Activated CD8-positive, alpha-beta memory T cell treated with anti-CD3 and anti-CD28 coated beads for 48 hours (primary cell): ENCODE measurements at places on chromosomes 5 and 9.

- DNase-seq, result no peak
These were observed 28.0 kb downstream of the DNAI1 start for GRCh38 chr9:34486572-34486971.

- DNase-seq, result no peak
These were observed 233.3 kb downstream of the PCSK1 start for GRCh38 chr5:96199713-96200183.

DNA sequence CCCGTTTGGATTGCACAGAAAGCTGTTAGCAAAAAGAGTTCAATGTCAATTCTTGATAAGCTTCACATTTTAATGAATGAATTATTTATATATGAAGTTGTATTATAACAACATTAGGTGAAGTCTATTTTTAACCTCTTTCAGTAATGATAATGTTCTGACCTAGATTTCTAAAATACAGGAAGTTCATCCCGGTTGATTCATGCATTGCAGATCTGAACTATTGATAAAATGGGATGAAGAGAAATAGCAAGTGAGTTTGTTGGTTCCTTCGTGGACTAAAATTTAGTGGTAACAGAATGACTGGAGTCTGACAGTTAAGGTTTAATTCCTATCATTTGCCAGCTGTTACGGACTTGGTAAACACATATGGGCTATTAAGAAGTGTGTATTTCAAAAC is 180.5 kb downstream of the PCSK1 start:
- DNase-seq, result no peak

DNA sequence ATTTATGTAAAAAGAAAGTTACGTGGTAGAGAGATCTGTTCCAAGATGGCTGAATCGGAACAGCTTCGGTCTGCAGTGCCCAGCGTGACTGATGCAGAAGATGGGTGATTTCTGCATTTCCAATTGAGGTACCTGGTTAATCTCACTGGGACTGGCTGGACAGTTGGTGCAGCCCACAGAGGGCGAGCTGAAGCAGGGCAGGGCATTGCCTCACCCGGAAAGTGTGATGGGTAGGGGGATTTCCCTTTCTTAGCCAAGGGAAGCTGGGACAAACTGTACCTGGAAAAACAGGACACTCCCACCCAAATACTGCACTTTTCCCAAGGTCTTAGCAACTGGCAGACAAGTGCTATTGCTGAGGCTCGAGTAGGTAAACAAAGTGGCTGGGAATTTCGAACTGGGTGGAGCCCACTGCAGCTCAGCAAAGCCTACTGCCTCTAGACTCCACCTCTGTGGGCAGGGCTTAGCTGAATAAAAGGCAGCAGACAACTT is 13.1 kb upstream of the HSD17B4 start:
- no peak for DNase-seq

- DNase-seq, result no peak
These were observed 20.5 kb upstream of the ZFR start for GRCh38 chr5:32465076-32465475.

GRCh38 chr9:102778746-102779145 is 216.4 kb upstream of the CYLC2 start:
- no peak for DNase-seq

DNA sequence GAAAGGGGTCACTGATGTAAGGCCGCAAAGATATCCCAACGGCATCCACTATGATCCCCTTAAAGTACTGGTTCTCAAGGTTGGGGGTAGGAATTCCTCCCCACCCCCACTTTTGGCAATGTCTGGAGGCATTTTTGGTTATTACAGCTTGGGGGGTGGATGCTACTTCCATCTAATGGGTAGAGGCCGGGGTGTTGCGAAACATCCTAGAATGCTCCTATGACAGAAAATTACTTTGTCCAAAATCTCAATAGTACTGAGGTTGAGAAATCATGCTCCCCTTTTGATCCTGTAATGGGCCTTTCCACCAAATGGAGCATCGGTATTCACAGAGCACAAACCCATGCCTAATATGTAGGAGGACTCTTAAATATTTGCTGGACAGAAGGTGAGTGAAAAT is 20.8 kb upstream of the TCERG1 start:
- DNase-seq, result no peak

DNA sequence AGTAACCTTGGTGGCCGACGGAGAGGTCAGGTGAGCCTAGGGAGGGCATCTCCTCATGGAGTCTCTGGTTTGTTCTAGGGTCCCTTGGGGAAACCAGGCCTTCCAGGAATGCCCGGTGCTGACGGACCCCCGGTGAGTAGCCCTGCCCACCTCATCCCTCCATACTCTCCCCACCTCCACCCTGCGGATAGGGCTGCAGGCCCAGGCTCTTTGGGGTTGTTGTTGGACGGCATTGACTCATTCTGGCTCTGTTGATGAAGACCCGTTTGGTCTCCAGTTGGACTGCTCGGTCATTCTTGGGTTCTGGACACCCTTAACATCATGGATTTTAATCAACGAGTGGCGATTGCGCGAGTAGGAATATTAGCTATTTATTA is 112.3 kb upstream of the FCN2 start:
- no peak for DNase-seq

DNA sequence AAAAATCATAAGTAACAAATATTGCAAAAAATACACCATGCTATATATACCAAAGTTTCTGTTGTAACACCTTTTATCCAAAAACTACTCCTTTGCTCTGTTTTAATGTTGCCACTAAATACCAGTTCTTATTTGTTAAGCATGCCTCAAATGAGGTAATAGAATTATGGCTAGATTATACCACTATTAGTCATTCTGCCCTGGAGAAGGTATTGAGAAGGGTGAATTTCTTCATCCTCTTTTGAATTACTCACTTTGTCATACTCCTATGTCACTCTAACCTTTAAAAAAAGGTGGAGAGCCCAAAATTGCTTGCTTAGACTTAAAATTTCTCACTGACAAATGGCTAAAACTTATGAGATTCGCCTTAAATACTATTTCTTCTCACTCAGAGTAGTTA is 750.9 kb downstream of the MAT2B start:
- DNase-seq, result no peak

DNA sequence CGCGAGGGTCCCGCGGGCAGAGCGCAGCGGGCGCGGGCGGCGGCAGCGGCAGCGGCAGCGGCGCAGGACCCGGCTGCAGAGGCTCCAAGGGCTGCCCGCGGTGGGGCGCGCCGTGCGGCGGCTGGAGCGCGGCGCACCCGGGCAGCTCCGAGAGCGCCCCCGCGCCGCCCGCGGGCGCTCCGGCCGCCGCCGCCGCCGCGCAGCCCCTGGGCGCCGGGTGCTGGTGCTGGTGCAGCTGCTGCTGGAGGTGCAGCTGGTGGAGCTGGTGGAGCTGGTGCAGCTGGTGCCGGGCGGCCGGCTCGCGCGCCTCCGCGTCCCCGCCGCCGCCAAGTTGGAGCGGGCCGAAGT is 644 bp downstream of the IER5L start:
- DNase-seq, result no peak

- no peak for DNase-seq
These were observed 362.7 kb downstream of the ZNF608 start for GRCh38 chr5:124383693-124384092.

DNA sequence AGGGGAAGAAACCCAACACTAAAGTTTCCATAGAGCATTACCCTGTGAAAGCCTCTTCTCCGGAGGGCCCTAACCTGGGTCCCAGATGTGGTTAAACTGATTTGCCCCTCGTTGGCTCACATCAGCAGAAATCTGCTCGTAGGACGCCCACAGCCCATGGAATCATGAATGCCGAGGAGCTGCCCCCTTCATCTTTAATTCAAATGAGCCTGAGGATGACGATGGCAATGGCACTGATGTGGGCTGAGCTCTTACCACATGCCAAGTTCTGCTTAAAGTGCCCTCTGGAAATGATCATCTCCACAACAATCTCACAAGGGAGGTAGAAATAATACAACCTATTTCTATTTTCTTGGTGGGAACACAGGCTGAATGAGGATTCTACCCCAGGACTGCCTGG is 183.3 kb downstream of the FSTL4 start:
- no peak for DNase-seq

DNA sequence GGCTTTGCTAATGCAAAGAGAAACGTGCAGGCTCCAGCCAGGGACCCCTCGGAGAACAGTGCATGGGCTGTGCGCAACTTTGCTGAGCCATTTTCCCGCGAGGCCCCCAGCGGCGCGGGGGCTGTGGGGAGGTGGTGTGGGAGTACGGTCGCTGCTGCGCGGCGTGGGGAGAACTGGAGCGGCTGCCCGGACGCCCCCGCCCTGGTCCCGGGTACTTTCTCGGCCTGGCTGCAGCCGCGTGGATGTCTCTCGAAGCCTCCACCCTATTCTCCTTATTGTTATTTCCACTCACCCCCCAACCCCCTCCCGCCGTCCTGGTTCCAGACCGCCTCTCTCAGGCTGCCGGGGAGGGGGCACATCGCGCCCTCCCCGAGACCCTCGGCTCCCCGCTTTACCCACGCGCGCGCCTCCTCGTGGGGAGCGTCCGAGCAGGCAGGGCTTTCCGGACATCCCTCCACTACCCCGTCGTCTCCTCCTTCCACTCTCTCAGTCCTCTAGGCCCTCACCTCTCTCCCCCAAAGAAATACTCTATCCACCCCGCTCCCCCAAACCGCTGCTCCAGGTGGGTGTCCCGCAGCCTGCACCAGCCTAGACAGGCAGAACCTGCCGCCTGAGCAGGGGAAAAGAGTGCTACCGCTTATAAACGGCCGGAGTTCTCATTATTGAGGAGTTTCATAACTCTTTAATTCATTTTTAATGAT is 68.6 kb upstream of the TBCA start:
- DNase-seq, result no peak

GRCh38 chr9:118529624-118530214 is 825.5 kb downstream of the TLR4 start:
- no peak for DNase-seq
